ENCODE measurements at places on chromosomes 4 and X.

DNA sequence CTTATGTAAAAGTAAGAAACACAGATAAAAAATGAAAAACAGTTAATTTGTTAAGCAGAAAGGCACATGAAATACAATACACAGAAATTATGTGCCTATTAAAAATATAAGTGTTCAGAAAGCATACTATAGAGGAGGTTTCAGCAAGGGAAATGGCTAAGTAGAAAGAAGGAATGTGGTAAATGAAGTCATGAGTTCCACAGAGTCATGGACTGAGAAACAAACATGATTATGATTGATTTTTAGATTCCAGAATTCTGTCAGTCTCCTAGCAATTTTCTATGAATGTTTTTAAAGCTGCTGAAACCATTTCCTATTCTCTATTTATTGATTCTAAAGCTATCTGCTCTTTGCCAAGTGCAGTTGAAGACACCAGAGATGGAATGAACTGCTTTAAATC, 1398.4 kb downstream of the ARAP2 start:
- DNase-seq = no peak

DNA sequence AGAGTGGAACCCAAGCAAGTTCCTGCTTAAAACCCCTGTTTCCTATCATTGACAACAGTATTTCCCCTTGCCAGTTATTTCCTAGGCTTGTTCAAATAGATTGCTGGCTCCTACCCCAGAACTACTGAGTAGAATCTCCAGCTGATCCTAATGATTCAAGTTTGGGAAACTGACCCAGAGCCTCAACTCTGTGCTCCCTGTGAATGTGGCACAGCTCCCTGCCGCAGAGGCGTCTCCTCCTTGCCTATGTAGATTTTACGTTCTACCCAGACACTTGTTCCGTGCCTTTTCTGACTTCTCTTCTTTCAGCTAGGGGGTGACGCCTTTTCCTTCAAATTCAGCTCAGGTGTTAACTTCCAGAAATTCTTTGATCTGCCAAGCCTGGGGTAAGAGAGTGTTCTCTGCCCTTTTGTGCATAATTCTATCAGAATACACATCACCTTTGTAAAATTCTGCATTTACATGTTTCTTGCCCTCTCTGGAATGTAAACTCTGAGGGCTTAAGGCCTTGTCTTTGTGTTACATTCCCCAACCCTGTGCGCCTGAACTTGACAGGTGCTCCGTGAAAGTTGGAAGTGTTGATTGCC, 4.4 kb downstream of the LSM6 start:
- no peak for DNase-seq

DNA sequence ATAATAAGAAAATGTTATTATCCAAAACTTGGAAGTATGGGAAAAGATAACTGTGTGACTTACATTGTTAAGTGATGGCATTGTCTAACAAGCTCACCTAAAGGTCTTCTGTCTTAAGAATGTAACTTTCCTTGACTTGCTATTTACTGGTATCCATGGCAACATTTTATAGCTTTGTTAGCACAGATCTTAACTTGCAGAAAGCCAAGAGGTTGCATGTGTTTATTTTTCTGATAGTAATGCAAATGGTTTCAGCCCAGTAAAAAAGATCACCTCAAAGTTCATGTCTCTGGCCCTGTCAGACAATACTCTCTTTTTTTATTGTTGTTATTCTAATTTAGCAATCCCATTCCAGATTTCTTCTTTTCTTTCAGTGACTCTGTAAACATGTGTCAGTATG, 425.3 kb downstream of the SPRY1 start:
- no peak for DNase-seq

GRCh38 chrX:71320126-71320525, 18.6 kb downstream of the ITGB1BP2 start:
- no peak for DNase-seq

- DNase-seq = no peak
Measured at GRCh38 chrX:151852294-151852693, 60.4 kb upstream of the MAGEA4 start.

GRCh38 chrX:23811656-23812055, 28.7 kb downstream of the SAT1 start:
- DNase-seq = no peak

- no peak for DNase-seq
Measured at GRCh38 chr4:139044291-139044690, 28.7 kb downstream of the NOCT start.

- DNase-seq = no peak
Measured at GRCh38 chrX:20315140-20315539, 48.4 kb upstream of the RPS6KA3 start.

DNA sequence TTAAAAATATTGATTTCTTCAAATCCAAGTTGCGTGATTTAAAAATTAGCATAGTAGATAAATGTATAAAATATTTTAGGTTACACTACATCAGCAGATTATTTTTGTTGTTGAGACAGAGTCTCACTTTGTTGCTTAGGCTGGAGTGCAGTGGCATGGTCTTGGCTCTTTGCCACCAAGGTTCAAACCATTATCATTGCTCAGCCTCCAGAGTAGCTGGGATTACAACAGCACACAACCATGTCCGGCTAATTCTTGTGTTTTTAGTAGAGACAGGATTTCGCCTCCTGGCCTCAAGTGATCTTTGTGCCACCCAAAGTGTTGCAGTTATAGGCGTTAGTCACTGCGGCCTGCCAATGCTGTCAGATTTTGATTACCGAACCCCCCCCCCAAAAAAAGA, 1390.5 kb upstream of the TENM3 start:
- no peak for DNase-seq

DNA sequence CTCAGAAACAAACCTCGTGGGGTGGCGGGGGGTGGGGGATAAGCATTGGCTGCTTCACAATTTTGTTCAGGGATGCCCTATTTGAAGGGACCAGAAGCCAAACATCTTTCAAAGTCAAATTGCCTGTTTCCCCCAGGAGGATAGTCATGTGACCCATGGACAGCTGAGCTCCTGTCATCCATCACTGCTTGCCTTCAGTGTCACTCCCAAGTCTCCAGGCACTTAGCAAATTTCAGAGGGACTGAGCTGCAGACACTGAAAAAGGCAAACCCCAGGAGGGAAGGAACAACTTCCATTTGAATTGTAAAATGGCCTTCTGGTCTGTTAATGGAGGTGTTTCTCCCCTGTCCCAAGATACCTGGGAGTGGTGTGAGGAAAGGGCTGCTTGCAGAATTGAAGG, 73.4 kb downstream of the FRMPD3 start:
- DNase-seq = no peak

DNA sequence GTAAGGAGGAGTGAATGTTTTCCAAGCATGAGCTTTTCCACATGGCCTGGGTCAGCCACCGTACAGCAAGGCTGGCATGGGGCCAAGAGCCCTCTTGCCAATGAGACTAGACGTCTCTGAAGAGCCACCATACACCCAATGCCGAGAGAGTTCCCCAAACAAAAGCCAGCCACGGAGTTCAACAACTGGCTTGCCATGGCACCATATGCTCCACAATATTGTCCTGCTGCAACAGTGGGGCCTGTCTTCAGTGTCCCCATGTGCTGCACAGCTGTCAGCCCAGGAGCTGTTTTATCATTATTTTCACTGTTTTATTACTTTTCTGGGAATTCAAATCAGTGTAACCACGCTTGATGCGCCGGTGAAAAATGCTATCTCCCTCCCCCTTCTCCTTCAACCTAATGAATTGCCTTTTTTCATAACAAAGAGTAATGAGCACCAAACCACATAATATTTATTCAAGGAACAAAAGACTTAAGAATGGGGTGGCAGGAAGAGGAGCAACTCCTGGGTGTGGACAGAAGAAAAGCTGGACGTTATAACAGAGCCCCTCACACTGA, 18.4 kb downstream of the MAML3 start:
- no peak for DNase-seq

GRCh38 chr4:5133201-5133600, 81.9 kb downstream of the STK32B start:
- DNase-seq = no peak

DNA sequence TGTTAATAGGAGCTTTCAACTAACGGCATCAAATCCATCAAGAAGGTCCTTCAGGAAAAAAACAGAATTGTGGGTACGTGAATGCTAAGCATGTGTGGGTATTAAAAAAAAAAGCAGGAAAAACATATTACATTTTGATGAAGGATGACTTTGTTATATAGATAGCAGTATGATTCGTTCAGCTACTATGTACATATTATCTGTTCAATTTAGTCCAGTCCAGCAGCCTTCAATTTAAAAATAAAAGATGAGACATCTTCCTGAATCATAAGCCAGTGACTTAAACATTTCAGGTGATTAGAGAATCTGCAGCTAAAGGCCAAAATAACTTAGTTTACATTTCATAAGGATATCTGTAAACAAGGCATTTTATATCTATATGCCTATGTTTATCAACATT, 63.4 kb downstream of the LCORL start:
- no peak for DNase-seq

DNA sequence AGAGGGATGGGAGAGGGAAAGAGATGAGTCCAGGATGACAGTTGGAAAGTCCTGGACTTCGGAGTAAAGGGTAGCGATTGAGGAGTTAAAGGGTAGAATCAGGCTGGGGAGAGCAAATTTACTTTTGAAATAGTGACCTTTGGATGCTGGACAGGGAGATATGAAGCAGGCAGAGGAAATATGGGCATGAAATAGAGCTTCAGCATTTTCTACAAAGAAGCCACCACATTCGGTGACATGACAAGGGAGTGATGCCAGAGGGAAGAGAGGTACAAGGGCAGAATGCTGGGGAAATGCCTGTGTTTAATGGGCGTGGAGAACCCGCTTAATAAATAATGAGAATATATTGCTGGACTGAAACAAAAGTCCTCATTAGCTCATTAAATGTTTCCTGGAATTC, 92.7 kb downstream of the TBL1X start:
- no peak for DNase-seq

GRCh38 chr4:98744372-98745150, 86.2 kb upstream of the TSPAN5 start:
- no peak for DNase-seq

GRCh38 chrX:861340-861890, 230.8 kb downstream of the SHOX start:
- no peak for DNase-seq

- DNase-seq = no peak
Measured at GRCh38 chr4:3040452-3041191, 33.7 kb downstream of the HTT-AS start.

DNA sequence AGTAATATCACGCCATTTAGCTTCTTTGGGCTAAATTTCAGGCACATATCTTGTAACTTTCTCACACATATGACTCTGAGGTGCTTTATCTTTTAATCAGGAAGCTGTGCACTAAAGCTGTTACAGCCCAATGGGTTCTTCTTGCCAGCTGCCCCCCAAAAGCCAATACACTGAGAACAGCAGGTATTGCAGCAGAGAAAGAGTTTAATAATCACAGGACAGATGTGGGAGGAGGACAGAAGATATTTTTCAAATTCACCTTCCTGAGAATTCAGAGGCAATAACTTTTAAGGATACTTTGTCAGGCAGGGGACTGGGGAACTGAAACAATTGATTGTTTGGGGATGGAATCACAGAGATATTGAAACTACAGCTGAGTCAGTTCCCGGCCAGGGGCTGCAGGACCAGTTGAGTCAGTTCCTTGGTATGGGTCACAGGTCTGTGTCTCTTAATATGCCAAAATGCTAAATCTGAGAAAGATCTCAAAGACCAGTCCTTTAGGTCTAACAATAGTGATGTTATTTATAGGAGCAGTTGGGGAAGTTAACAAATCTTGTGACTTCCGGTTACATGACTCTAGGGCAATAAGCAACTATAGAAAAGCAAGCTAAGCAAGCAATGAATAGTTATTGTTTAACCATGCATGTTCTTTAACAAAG, 28.1 kb downstream of the DDIT4L start:
- no peak for DNase-seq

DNA sequence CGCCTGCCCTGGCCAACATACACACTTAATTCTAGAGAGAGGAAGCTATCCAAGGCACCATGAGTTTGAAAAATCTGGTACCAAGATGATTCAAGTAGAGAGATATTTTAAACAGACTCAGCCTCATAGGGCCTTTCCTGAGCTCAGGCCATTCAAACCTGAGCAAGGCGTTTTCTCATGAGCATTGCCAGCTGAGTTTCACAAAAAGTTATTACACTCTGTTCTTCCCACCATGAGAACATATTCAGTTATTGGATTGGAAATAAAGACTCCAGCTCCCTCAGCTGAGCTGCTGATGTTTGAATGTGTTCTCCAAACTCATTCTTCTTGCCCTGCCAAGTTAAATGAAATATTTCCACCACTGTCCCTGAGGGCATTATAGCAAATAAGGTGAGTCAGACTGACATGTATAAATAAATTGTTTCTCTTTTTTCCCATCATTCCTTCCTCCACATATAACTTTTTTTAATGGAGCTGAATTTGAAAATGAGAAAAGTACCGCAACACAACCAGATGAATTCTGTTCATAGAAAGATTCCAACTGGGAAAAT, 429.6 kb downstream of the RAB28 start:
- DNase-seq = no peak

DNA sequence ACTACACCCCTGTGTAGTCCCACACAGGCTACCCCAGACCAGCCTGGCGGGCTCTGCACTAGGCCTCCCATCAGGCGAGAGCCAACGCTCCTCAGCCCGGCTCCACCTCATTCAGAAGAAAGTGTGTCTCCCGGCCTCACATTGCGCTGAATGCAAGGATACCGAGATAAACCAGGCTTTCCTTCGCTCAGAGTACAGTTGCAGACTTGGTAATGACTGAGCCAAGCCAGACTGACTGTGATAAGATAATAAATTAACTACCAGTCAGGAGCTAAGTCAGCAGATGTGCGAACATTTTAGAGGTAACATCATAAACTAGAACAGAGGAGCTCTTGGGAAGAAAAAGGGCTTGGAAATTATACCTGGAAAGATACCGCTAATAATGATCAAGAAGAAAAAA, 397.6 kb downstream of the TRIML1 start:
- no peak for DNase-seq

DNA sequence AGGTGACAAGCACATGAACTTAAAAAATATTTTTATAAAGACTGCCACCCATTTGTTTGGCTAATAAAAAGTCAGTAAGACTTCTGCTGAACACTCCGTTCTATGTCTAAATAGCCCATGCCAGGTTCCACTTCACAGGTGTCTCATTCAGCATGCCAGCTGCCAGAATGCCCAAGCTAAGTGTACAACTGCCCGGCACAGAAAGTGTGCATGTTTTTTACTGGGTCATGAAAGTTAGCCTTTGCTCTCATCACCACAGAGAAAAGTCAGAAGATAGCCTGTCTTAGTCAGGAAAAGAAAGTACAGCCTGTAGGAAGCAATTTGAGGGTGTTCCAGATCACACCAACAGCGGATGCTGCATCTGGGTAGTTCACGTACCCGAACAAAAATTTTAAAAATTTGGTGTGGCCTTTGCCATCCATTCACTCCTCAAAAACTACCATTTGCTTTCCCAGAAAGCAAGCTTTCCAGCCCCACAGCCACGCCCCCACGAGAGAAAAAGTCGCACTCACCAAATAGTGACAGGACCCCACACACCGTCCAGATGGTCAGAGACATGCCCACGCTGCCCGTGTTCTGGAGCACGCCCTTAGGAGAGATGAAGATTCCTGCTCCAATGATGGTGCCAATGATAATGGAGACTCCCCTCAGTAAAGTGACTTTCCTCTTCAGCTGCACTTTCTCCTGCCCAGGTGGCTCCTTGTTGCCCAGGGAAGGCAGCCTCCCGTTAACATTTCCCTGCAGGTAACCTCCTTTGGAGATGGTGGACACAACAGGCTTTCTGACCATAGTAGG, 671 bp downstream of the SLC7A11 start:
- DNase-seq = no peak
